ENCODE measurements at places on chromosomes 3 and 15. TPM values are rescaled to one million over a fixed set of nuclear protein-coding genes. Genes with fewer than 3 reads are reported as not detected.
A peak's percentile ranks its signal among the peaks of the same experiment; 100 is the strongest.

DNA sequence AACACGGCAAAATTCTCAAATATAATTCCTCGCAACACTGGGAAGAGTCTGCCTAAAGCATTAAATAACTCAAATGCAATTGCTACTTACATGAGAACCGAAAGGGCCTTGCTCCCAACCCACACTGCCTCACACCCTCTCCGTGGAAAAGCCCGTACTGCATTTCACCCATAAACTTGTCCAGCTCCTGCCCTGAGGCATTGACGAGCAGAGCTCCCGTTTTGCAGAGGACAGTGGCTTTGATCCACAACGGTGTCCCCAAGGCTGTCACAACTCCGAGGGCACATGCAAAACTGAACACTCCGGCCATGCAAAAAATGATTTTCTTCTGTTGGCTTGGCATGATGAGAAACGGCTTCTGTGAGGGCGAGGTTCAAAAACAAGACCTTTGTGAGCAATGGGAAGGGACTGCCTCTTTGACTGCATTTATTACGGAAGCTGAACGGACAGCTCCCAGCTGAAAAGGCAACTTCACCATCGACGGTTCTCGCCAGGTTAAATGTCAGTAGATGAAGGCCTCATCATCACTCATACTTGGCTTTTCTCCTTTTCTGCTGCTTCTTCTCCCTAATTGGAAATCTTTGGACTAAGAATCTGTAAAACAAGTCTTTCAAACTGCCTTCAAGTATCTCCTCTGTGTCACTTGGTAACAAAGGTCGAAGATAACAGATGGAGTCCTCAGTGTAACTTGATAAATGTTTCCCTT, at the start of gene CLRN1:
CLRN1 (minus strand) TSS at position 362 of the 706 bp plus-strand sequence; CDS start at position 343, 19 bp downstream.
- H3K36me3 ChIP-seq: no peaks in the 10 kb centered on the region
- H3K27ac ChIP-seq: no peak within 1 kb of the TSS
- peaks cover 11% of the 10 kb centered on the region for H3K4me1 ChIP-seq
- H3K4me3 ChIP-seq: no peak within 1 kb of the TSS
- DNase-seq: no peak

GRCh38 chr3:38404286-38404685, 49.4 kb upstream of the ACVR2B start:
- DNase-seq: no peak
- H3K4me1 ChIP-seq: no peaks in the 10 kb centered on the region
- no peak overlapping the region for H3K27ac ChIP-seq

GRCh38 chr3:87082796-87083440, 92.0 kb upstream of the VGLL3 start:
- no peak overlapping the region for H3K27ac ChIP-seq
- peaks cover 2% of the 10 kb centered on the region for H3K27me3 ChIP-seq
- DNase-seq: peak; percentile 29
- no peaks in the 10 kb centered on the region for H3K36me3 ChIP-seq
- no peak overlapping the region for H3K4me3 ChIP-seq

- no peak for DNase-seq
- no peak overlapping the region for H3K27ac ChIP-seq
- no peaks in the 10 kb centered on the region for H3K36me3 ChIP-seq
- no peak overlapping the region for H3K4me3 ChIP-seq
- H3K4me1 ChIP-seq: no peaks in the 10 kb centered on the region
Measured at GRCh38 chr3:174583396-174583795, 275.7 kb upstream of the NAALADL2 start.

Gene SPTSSB
- total RNA-seq: not detected

All from endothelial cell (in vitro differentiated cells).